ENCODE measurements at places on chromosomes 4 and X.
A peak's percentile ranks its signal among the peaks of the same experiment; 100 is the strongest.

DNA sequence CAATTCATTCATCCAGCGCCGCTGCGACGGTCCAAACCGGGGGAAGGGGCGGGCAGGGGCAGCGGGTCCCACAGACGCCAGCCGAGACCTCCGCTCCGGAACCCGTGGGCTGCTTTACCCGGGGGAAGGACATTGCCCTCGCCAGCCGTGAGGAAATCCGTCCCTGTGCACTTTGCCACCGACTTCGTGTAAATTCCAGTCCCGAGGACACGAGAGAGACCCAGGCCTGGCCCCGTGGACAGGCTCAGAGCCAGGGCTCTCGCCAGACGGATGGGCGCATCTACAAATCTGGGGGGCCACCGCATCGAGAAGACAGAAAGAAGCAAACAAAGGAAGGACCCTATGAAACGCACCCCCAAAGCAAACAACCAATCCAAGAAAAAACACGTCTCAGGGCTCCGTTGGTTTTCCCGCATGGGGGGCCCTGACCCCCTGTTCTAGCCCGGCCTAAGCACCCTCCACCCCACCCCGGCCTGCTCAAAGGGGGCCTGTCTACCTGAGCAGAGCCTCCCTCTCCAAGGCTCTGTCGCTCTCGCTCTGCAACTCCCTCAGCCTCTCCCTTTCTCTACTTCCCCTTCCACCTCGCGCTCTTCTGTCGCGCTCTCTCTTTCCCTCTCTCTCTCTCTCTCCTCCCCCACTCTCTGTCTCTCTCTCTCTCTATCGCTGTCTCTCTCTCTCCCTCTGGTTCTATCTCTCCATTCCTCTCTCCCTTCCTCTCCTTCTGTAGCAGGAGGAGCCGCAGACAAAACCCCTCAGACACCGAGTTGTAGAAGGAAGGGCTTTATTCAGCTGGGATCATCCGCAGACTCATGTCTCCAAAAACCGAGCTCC, 11.3 kb downstream of the FRG2 start:
- peak; percentile 33 for DNase-seq

DNA sequence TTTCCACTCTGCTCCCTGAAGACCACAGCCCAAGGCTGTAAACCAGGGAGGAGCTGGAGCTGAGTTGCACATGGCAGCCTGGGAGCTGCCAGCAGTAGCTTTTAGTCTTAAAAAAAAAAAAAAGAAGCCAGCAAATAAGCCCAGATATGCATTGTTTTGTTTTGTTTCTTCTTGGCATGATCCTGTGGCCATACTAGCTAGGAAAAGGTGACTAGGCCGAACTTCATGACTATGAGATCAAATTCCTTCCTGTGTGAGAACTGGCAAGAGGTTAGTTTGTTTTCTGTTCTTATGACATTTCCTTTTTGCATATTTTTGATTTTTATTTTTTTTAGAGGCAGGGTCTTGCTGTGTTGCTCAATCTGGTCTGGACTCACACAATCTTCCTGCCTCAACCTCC, 323.3 kb downstream of the DCTD start:
- no peak for DNase-seq

GRCh38 chrX:119004920-119005524, 30.6 kb downstream of the LONRF3 start:
- peak; percentile 61 for DNase-seq

DNA sequence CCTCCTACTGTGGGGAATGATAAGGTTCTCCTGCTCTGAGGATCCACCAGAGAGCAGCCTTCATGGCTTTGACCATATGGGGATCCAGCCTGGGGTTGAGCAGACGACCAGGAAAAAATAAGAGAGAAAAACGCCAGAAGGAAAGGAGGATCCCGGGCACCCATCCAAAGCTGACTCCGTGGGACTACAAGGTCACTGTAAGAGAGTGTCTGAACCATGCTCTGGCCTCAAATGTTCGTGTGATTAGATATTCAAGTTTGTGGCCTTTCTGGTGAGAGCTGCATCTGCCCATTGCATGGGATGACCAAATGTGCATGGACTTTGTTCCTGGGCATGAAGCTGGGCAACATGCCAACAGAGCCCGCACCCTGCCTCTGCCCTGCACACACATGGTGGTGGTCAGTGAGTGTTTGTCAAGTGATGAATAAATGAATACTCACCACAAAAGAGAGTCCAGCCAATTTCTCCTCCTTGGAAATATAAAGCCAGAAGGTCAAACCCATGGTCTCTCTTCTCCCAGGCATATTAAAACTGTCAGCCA, 346.0 kb upstream of the GATB start:
- no peak for DNase-seq

DNA sequence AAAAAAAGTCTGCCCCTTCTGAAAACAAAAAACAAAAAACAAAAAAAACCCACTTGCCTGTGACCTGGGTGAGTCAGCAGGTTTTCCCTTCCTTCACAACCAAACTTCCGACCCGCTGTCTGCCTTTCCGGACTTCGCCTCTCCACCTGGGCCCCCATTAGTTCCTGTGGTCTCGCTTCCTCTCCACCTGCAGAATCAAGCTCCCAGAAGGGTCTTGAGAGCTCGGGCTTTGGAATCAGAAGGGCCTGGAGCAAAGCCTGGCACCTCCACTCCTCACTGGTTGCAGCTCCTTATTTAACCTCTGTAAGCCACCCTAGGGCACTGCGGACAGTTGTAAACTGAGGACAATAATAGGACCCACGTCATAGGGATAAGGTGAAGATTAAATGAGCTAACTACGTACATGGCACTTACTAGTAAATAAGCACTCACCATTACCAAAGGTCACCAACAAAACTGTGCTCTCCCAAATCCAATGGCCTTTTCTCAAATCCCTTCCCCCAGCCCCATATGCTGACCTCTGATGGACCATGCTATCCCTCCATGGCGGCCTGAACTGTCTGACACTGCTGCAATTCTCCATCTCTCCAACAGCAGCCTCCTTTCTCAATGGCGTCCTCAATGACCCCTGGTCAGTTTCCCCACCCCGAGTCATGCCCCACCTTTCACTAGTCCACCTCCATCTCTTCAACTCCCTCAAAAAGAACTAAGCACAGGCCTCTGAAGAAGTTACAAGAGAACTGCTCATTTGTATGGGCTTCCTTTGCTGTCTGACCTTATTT, 64.2 kb downstream of the IRF2 start:
- DNase-seq, result no peak

DNA sequence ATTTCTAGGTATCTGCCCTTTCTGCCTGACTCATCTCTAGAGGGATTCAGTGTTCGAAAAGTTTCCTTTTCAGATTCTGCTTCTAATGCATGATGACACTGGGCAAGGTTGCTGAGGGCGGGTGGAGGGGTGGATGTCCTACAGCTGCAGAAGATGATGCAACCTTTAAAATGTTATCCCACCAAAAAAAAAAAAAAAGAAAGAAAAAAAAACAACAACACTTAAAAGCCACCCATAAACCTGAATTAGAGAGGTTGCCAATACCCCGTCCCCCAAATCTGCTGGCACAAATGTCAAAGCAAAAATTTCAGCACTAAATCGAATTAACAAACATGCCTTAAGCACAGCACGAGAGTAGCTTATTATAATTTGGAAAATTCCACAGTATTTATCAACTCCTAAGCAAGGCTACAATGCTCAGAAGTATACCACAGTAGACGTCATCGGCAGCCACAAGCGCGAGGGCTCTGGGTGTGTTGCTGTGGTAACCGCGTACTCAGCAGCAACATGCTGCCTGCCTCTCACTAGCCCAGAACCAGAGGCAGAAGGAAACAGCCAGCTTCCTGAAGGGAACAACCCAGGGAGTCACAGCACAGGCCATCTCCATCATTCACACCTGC, 167.5 kb upstream of the MAP3K15 start:
- peak; percentile 43 for DNase-seq

GRCh38 chr4:83054928-83055327, 19.9 kb downstream of the COPS4 start:
- no peak for DNase-seq

GRCh38 chr4:161856711-161857326, 307.0 kb downstream of the FSTL5 start:
- DNase-seq, result no peak

GRCh38 chrX:51420610-51421009, 75.8 kb downstream of the NUDT11 start:
- peak; percentile 54 for DNase-seq

DNA sequence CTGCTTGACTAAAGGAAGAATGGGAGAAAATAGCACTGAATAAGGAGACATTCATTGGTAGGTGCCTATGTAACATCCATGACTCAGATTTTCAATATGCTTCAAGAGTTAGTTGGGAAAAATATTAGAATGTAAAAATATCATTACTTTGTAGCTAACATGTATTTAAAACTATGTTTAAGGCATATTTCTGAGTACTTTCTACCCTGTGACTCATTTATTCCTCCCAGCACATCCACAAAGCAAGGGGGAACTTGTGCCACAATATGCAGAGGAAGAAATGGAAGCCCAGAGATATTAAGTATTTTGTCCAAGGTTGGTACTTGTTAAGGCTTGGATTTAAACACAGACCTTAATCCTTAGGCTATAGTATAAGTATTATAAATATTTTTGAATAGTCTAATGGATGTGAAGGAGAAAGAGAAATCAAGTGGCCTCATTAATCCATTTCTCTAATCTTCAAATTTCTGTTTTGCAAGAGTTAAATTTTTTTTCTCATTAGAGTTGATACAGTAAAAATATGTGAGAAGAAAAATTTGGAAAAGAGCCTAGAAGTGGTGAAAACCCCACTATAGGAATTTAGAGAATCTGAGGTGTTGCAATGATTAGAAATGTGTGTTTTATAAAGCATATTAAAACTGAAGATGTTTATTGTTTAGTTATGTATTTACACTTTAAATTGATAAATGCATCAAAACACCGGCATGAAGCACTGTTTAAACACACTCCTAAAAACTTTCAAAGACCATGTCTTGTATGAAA, 149.3 kb upstream of the GYPA start:
- no peak for DNase-seq

Data from retina (tissue), 1 donor.